ENCODE measurements at places on chromosomes 1 and 21.
A peak's percentile ranks its signal among the peaks of the same experiment; 100 is the strongest.

DNA sequence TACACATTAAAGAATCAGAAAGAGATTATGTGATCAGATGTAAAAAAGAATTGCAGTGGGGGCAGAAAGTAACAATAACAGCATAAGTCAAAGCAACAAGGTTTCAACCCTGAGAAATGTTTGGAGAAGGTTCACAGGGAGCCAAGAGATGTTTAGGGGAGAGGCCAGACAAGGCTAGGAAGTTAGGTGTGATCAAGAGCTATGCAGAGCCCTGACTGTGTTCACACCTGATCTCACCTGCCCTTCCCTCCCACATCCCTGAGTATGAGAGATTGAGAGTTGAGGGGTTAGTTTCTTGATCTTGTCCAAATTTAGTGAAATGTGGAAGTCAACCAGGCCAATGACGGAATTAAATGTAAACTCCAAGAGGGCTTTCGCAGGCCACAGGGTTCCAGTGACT is 10.2 kb downstream of the PTPN14 start:
- DNase-seq, result no peak

DNA sequence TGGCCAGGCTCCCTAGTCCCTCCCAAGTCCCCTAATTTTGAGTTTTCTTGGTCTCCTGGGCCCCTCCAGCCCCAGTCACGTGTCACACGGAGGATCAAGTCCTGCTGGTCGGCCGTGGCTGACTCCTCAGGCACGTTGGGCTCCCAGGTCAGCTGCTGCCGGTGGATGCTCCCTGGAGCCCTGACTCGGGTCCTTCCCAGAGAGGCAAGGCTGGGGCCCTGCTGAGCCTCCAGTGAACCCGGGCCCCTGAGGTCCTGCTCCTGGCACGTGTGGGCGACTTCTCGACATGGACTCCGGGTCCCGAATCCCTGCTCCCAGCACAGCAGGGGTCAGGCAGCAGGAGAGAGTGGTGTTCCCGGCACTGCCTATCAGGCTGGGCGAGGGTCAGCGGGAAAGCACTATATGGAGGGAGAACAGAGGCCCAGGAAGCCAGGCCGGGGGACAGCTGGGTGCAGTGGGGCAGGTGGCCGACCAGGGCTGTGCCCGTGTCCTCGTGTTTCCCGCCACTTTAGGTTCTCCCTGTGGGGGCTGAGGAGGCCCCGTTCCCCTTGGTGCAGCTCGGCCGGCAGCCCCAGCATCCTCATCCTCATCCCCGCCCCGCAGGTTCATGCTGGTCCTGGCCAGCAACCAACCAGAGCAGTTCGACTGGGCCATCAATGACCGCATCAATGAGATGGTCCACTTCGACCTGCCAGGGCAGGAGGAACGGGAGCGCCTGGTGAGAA is 13.2 kb downstream of the TMEM240 start:
- no peak for DNase-seq

DNA sequence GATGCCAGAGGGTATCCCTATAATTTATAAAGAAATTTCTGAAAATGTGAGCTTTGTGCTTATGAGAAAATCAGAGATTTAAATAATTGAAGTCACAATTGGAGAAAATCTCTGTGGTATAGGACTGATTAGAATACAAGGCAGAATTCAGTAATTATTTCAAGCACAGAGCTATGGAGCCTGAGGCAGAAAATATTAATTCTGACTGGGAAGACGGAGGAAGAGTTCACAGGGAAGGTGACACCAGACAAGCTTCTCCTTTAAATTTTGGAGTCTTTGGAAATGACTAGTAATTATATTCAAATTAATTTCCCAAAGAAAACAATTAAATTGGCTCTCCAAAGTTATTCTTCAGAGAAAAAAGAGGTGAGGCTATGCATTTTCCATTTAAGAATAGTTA is 121.5 kb downstream of the CHRM3 start:
- no peak for DNase-seq

- DNase-seq, result peak; percentile 47
Observed at GRCh38 chr1:154970631-154971340, at the start of gene SHC1. Gene SHC1, minus strand, starts transcription at chr1:154970747. Its CDS starts 221 bp downstream, at chr1:154970526.

GRCh38 chr1:191536791-191537429 is 621.4 kb upstream of the RGS18 start:
- DNase-seq, result no peak

GRCh38 chr21:38027901-38028498 is 111.7 kb upstream of the KCNJ6 start:
- no peak for DNase-seq

DNA sequence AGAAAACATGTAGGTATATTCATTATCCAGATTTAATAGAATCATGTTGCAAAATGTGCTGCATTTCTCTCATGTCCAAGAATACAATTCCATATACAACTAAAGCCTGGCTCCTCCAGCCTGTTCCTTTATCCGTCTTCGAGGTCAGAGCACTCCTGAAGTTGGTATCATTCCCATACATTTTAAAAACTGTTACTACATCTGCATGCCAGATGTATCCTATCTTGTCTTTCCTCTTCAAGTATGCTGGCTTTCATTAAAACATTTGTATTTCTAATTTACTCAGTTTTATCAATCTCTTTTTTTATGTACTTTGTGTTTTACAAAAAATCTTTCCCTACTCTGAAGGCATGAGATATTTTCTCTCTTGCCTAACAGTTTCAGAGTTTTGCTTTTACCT is 536.6 kb upstream of the USP24 start:
- no peak for DNase-seq

DNA sequence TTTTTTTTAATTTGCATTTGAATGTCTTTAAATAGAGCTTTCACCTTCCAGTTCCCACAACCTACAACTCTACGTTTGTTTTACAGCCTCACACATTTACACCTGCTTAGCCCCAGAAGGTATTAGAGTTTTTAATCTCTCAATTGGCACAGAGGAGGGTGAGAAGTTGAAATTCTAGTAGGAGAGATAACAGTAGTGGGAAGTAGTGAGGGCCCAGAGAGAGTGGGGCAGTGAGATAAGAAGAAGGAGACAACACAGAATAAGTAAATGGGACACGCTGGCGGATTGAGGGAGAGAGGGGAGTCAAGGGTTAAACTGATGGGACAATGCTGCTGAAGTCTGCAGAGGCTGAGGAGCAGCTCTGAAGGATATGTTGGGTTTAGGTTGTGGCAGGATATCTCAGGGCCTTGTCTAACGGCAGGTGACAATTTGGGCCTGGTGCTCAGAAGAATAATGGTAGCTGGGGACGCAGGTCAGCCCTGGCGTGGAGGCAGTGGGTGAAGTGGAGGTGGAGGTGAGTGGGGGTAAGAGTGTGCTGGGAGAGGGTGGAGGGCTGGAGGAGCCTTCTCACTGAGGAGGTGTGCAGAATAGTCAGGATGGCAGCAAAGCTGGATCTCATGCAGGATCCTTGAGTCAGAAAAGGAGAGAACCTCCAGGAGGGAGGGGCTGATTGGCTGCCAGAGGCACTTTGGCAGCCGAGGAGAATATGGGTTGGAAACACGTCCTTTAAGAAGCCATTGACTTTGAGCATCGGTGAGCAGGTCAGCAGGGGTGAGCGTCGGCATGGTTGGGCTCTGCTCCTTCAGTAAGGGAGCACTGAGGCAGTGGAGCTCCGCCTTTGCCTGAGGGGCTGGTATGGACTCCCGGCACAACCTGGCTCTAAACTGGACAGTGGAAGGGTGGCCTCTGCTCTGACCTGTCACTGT is 72.9 kb downstream of the SYT6 start:
- no peak for DNase-seq

- DNase-seq, result no peak
Observed at GRCh38 chr1:81298266-81298665, 502.5 kb upstream of the ADGRL2 start.

DNA sequence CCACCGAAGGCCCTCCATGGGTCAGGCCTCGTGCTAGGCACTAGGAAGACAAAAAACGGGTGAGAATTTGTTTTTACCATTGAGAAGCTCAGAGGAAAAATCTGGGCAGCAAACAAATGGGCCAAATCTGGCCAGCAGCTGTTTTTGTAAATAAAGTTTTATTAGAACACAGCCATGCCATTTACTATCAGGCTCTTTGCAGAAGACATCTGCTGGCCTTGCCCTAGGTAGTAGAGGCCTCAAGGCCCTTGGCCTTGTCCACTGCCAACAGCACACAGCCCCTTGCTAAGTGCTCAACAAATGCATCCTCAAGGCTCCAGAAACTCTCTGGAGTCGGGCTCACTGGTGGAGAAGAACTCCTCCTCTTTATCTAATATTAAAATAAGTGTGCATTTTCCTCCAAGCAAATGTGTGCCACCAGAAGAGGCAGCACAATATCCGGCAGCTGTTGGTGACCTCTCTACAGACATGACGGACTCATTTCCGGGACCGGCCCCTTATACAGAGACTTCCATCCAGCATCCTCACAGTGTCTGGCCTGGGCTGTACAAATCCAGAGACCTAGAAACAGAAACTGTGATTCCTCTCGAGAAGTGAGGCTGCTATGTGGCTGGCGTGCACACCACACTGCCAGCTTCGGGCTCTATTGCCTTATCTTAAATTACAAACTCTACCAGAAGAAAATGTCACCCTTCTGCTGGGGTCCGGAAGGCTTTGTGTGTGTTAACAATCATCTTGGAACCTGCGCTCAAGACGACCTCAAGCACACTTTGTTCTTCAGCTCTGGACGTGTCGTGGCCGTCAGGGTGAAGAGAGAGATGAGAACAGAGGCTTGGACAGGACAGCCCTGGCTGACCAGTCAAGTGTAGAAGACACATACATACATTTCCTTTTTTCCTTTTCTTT is 203.9 kb downstream of the TOMM20 start:
- no peak for DNase-seq

DNA sequence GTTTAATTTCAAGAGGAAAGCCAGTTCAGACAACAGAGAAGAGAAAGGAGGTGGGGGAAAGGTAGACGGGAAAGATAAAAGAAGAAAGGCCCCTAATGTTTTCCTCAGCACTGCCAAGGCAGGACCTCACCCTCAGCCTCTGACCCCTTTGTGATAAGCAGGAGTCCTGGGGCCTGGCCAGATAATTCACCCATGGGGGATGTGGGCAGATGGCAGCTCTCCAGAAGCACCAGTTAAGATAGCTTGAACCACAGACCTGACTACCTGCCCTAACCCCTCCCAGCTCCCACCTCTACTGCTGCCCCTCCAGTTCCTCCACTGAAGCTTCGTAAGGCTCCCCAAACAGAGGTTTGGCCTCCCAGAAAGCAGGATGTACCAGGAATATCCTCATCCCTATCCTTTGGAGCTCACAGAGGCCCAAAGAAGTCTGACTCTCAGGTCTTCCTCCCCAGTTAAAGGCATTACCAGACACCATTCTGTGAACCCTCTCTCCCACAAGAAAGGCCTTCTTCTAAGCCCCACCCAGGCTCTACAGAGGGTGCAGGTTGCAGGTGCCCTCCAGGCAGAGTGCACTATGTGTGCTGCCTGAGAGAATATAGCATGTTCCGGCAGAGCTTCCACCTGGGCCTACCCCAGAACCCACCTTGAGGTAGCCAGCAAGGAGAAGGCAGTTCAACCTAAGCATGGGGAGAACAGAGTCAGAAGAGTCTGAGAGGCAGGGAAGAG is 9.2 kb upstream of the SNAPIN start:
- no peak for DNase-seq

- no peak for DNase-seq
Observed at GRCh38 chr1:151847867-151848596, 5.5 kb downstream of the THEM5 start.

DNA sequence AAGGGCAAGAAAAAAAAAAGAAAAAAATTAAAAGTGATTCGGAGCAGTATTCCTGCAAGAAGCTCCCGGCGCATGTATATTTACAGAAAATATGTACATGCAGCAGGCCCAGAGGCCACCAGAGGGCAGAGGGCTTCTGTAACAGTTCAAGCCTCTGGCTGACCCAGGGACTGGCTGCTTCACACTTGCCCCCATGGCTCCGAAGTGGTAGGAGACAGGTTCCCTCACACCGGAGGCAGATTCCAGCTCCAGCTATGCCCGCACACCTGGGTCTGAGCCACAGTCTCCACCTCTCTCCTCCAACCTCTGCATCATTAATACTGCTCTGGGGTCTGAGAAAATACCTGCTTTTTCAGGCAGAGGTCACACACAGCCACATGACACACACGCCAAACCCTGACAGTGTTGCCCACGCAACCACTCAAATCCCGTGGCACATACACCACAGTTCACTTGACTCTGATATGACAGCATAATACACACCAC is 2.2 kb upstream of the ARHGAP30 start:
- peak; percentile 51 for DNase-seq

DNA sequence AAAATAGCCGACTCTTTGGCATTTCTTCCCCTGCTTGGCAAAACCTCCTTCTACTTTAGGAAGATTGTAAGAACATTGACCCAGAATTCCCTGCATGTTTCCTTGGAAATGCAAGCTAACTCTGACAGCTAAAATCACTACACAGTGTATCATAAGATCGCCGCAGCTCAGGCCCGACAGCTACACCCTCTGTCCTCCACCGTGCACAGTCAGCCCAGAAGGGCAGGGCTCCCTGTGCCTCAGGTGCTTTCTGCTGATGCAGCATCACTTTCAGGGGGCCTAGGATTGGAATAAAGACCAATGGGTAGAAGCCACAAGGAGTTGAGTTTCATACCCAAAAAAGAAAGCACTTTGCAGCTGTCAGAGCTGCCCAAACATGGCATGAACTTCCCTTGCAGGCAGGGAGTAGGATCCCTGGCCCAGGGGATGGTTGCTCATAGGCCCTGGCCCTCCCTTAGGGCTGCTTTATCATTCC is 145.3 kb downstream of the SEC16B start:
- DNase-seq, result no peak

- no peak for DNase-seq
Observed at GRCh38 chr1:157409927-157410326, 142.4 kb downstream of the FCRL5 start.

- DNase-seq, result no peak
Observed at GRCh38 chr1:212951947-212952640, 1.8 kb downstream of the VASH2 start.

DNA sequence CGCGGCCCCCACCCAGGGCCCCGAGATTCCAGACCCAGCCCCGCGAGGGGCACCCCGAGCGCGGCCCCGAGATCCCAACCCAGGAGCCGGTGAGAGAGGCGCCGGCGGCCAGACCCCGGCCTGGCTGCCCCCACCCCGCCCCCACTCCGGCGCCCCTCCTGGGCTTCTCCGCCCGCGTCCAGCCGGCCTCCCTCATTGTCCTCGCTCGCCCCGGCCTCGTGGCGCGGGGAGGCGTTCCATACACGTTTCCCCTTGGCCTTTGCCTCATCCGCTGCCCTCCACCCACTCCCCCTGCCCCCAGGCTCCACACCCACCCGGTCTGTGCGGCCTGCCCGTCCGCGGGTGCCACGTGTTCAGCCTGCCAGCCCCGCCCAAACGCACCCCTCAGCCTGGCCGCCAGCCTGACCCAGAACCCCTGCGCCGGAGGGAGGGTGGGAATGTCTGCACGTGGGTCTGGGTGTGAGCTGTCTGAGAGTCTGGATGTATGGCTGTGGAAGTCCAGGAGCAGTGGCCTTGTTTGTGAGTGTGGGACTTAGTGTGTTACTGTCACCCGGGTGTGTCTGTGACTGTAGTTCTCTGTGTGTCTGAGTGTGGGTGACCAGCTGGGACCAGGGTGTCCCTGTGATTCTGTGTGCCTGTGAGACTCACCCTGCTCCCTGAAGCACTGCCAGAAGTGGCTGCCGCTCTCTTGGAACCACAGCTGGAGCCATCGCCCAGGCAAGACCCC is 681 bp downstream of the B4GALT2 start:
- peak; percentile 29 for DNase-seq

All from stimulated activated CD4-positive, alpha-beta T cell treated with anti-CD3 and anti-CD28 coated beads, Interleukin-4, amount 100 ng/mL, for 24 hours (primary cell).